ENCODE measurements at places on chromosomes 6 and 20. TPM values are rescaled to one million over a fixed set of nuclear protein-coding genes. Genes with fewer than 3 reads are reported as not detected.

DNA sequence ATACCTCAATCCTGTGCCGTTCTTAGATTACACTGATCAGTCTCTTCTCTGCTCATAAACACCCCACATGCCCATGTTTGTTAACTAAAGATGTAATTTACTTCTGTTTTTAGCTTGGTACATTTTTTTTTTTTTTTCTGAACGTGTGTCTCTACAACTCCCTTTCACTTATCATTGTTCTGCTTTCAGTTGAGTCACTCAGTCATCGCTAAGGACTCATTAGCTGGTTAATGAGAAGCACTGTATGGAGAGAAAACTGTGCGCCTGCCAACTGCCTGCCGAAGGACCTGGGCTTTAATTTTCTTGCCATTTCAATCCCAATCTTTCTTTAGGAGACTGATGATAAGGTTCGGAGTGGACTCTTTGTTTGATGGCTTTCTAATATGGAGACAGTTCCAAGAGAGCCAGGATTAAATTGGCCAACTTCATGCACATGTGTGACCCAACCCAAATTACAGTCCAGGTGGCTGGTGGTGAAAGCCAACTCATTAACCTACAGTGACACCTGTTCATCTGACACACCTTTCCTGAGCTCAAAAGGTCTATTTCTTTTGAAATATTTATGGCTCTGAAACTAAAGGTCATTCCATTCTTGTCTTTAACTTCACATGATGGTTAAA, 334.1 kb downstream of the BCKDHB start:
- no peak for DNase-seq

DNA sequence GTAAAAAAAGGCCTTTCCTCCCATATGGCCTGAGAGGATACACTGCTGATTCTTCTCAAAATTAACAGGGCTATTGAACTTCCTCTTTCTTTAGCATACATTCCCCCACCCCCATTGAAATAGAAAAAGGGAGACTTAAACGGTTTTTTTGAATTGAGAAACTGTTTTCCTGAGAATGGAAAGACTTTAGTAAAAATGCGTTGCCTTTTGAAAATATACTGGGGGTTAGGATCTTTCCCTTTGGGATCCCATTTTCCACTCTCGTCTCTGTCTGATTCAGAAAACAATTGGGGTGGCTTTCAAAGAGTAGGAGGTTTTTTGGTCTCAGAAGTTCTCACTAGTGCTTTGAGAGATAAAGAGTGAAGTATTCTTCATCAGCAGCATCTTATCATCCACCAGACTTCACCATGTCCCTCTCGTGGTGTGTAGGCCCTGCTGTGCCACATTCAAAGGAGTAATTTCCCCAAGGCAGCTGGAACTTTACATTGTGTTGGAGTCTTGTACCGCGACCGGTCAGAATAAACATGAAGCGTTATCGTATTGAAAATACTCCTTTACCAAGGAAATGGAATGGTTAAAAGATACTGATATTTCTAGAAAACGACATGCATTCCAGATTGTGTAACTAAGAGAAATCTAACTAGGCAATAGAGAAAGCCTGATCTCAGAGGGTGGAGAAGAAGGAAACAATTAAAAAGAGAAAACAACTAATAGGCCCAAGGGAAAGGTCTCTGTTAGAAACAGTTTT, 10.6 kb downstream of the MYB start:
- DNase-seq = no peak

JPH2 gene
- under 0.01 TPM for total RNA-seq

DNA sequence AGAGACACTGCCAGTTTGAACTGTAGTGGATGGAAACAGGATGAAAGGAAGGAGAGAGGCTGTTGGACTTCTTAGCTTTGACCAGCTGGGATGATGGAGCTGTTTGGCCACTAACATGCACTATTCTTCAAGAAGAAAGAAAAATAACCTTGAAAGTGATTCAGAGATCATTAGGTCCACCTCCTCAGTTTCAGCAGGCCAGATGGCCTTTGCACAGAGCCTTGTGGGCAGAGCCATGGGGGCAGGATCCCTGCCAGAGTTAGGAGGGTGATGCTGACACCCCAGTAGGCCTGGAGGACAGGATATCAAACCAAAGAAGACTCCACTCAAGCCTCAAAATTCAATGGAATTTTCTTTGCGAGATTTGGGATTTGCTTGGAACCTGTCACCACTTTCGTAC, 74.5 kb upstream of the TMEM181 start:
- DNase-seq = peak; percentile 27

DNA sequence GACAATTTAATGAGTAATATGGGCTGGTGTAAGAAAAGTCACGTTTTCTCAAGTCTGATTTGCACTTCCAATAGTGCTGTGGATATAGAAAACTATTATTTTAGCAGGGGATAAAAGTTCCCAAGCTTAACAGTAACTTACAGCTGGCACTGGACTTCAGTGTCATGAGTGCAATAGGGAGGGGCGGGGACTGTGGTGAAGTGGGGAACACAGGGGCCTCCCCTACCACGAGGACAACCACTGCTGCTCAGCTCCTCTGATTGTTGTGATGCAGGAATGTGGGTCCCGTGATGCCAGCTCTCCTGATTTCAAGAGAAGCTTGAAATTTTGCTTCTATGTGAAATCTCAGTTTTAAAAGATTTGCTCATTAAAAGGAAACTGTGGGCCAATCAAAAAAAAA, 24.0 kb downstream of the SLC13A3 start:
- no peak for DNase-seq

GRCh38 chr6:90918361-90918760, 331.5 kb upstream of the MAP3K7 start:
- no peak for DNase-seq

DNA sequence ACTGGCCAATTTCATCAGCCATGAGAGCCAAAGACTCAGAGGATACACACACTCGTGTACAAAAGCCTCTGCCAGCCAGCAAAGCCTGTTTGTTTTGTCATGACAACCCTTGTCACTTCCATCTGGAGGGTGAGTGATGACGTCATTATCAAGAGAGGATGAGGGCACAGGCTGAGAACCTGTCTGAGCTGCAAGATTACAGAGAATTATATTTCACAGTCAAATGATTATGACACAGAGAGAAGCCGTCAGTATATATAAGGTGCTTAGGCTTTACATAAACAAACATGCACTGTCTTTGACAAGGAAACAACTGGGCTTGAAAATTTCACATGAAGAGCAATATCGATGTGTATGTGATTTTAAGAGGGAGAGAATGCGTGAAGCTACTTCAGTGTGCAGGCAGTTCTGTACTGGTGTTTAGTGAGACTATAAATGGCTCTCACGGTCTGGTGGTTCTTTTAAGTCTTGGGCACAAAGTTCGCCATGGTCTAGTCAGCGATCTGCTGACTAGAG, 36.5 kb upstream of the BCLAF1 start:
- no peak for DNase-seq

CDH4 gene
- 0.25 TPM for total RNA-seq

GRCh38 chr20:3398681-3399252, 8.7 kb downstream of the DNAAF9 start:
- peak; percentile 17 for DNase-seq

DNA sequence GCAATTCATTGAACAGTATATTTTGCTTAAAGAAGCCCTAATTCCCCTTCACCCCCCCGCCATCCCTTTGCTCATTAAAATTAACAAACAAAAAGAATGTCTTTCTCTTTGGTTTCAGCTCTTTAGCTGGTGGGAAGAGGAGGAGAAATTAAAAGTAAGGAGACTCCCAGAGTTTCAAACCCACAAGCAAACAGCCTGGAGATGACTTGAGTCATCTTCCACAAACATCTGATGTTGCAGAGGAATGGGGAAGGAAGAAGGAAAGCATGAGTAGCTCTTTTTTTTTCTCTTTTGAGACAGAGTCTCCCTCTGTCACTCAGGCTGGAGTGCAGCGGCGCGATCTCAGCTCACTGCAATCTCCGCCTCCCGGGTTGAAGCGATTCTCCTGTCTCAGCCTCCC, 189.6 kb downstream of the ADAT2 start:
- no peak for DNase-seq

TXNDC5 gene
- 333 TPM for total RNA-seq

GRCh38 chr6:1290086-1290485, 21.8 kb upstream of the FOXQ1 start:
- no peak for DNase-seq

DNA sequence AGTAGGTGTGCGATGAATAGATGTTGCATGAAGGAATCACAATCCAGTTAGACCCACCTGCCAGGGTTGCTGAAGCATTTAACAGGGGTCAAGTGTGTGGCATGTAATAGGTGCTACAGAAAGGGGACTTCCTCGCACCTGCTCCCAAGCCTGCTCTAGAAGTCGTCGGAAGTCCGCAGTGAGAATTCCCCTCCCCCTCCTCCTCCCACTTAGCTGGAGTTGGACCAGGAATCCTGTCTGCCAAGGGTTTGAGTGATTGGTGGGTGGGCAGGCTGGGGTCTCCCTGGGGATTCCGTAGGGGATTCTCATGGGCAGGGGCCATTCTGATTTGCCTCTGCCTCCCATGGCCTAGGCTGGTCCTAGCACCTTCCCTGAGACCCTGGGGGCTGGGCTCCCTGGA, 10.3 kb downstream of the SCRT2 start:
- no peak for DNase-seq

TMEM14A gene
- 16.3 TPM for total RNA-seq

DNA sequence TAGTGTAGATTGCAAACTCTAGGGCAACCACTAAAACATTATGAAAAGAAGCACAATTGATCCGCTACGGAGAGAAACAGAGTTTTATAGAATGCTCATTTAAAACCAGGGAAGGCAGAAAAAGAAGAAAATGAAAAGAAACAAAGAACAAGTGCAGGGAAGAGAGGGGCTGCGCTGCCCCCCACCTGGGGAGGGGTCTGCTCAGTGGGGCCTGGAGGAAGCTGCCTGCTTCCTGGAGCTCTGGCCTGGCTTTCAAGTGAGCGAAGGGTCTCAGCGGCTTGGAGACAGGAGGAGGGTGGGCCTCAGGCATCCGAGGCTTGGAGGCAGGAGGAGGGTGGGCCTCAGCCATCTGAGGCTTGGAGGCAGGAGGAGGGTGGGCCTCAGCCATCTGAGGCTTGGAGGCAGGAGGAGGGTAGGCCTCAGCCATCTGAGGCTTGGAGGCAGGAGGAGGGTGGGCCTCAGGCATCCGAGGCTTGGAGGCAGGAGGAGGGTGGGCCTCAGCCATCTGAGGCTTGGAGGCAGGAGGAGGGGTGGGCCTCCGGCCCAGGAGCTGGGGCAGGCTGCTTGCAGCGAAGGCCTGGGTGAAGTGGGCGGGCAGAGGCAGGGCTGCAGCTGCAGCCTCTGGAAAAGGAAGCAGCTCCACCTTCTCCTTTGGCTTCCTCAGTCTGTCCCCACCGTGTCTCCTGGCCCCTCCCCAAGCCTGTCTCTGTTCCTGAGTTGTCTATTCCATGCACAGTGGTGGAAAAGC, 406.3 kb downstream of the TAF4 start:
- DNase-seq = no peak

DNA sequence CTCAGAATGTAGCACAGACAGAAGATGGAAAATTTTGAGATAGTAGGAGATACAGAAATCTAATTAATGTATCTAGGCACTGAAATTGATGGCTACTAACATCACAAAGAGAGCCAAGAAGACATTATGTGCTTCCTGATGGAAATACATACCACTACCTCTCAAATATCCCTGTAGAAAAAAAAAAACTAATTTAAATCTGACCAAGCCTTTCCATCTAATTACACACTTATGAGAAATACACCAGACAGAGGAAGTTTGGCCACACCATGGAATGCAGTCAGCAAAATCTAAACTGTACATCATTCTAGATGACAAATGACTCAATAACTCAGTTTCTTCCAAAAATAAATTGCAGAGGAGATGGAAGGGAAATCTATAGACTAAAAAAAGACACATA, 18.9 kb downstream of the VPS52 start:
- no peak for DNase-seq

GRCh38 chr6:153117986-153118879, 12.8 kb downstream of the RGS17 start:
- peak; percentile 76 for DNase-seq

- DNase-seq = peak; percentile 71
These were observed 133.5 kb downstream of the TBC1D7 start for GRCh38 chr6:13194852-13195251.

DNA sequence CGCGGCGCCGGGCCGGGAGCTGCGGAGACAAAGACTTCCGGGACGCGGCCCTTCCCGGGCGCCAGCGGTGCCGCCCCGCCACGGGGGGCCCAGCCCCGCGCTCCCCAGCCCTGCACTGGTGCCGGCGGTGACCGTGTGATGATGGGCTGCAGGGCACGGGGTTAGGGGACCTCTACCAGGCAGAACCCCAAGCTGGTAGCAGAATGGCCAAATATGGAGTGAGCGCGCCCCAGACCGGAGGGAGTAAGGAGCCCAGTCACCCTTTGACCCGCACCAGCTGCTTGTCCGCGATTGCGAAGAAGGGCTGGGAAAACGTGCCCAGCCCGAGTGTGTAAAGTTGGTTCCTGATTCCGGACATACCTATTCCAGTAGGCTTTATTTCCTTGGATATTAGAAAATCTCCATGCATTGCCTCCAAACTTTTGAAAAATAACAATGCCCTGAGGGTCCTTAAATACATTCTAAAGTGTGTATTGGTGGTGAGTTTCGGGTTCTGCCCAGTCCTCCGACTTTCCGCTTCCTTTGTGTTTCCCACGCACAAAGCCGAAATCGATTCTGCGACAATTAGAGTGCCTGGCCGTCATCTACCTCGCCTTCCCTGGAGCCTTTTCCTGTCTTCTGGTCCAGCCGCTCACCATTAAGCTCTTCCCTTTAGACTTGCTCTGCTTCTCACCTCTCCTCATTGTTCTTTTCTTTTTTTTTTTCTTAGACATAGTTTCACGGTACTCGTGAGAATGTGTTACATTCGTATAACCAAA, 1.1 kb downstream of the ABRACL start:
- peak; percentile 61 for DNase-seq

GRCh38 chr6:28977341-28978132, 27.6 kb downstream of the ZNF311 start:
- peak; percentile 34 for DNase-seq

DNA sequence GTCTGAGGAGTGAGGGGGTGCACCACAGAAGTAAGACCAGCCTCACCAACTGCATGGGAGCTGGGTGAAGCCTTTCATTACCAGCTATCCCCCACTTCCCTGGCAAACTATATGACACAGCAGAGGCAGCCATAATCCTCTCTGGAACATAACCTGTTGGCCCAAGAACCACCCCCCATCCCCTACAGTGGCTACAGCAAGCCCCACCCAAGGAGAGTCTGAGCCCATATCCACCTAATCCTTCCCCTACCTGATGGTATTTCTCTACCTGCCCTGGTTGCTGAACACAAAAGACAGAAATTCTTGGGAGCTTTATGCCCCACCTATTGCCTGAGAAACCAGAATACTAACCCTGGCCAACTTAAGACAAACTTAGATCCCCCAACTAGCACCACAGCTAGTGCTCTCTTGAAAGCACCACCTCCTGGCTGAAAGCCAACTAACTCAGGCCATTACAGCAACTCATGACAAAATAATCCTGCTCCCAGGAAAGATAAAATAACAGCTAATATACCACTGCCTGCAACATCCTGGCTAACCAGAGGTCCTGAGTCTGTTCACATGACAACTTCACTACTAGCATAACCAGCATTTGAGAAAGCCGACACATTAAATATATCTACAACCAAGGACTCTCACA, 11.2 kb downstream of the RNGTT start:
- DNase-seq = peak; percentile 13
